ENCODE measurements at places on chromosomes 3 and 15. TPM values are rescaled to one million over a fixed set of nuclear protein-coding genes. Genes with fewer than 3 reads are reported as not detected.

The NEK10 gene
- 5.7 TPM for total RNA-seq

The AGTR1 gene
- total RNA-seq = 0.28 TPM

The FGD5 gene
- total RNA-seq = 0.77 TPM

The RLBP1 gene
- not detected for total RNA-seq

The FGF7 gene
- not detected for total RNA-seq

The DNAJB8 gene
- total RNA-seq = not detected

The CP gene
- total RNA-seq = 5.8 TPM

The SLC28A1 gene
- not detected for total RNA-seq

The ZNF662 gene
- total RNA-seq = not detected

The MYZAP gene
- total RNA-seq = 1.1 TPM

The ACP3 gene
- not detected for total RNA-seq

The NOX5 gene
- 0.26 TPM for total RNA-seq

The UBE2E2 gene
- total RNA-seq = 38.2 TPM

The NUDT16 gene
- total RNA-seq = 12.5 TPM

The CNTN6 gene
- not detected for total RNA-seq

The EPM2AIP1 gene
- total RNA-seq = 7.3 TPM

The NR1I2 gene
- total RNA-seq = not detected

The IL17RB gene
- 15.9 TPM for total RNA-seq

The MITF gene
- 10.8 TPM for total RNA-seq

The EFCAB12 gene
- total RNA-seq = 0.54 TPM

The GPR176 gene
- 12.7 TPM for total RNA-seq

The MKRN3 gene
- 7.9 TPM for total RNA-seq

The GABRR3 gene
- not detected for total RNA-seq

The RTP3 gene
- total RNA-seq = not detected

Data from Panc1 (cell line).